ENCODE measurements at places on chromosomes 11 and 22.

GRCh38 chr11:108713076-108713790 is 48.4 kb downstream of the DDX10 start:
- DNase-seq = peak; percentile 20

GRCh38 chr11:87266751-87267150 is 229.0 kb downstream of the TMEM135 start:
- DNase-seq = no peak

DNA sequence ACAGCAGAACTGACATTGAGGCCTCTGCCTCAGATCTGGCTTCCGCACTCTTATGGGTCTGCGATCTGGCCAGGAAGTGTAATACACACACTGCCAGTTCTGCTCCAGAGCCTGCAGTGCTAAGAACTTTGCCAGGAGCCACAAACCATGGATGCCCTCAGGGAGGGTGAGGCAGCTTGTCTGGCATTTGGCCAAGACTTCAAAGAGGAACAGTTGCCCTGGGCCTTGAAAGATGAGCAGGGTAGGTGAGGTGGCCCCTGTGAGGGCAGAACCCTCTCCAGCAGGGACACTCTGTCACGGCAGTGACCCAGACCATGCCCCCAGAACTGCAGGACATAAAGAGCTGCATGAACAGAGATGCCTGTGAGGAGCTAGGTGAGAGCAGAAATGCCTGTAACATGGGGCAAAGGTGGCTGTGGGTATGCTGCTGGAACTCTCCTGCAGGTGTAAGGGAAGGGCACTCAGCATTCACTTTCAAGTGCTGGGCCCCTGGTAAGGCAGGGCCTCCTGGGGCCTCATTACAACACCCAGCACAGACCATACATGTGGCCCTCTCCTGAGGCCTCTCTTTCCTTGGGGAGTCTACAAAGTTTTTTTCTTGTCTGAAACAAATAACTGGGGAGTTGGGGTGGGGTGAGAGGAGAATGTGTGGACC is 47.3 kb downstream of the NEU3 start:
- no peak for DNase-seq

DNA sequence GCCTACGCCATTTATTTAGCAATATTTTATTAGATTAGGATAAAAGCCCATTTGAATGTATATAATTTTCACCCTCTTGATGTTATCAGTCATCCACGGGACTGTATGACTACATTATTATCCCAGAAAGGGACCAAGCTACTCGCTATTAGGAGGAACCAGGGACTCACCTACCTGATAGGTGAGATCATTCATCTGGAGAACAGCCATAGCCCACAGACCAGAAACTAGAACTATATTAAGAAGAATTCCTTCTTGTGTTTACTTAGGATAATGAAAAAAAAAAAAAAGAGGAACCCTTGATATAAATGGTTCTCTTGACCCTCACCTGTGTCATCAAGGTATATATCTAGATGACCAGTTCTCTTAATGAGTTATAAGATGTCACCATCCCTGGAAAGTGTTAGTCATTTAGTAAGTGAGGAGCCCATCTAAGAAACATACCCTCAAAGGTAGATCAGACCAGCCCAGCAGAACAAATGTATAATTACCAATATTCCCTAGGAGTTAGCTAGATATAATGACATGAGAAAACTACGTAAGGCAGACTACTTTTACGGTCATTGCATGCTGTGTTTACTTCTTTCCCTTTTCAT is 8.0 kb downstream of the SIK3 start:
- no peak for DNase-seq

- no peak for DNase-seq
Observed at GRCh38 chr22:34068001-34068400, 147.7 kb upstream of the LARGE1 start.
